ENCODE measurements at places on chromosomes 3 and 15.

DNA sequence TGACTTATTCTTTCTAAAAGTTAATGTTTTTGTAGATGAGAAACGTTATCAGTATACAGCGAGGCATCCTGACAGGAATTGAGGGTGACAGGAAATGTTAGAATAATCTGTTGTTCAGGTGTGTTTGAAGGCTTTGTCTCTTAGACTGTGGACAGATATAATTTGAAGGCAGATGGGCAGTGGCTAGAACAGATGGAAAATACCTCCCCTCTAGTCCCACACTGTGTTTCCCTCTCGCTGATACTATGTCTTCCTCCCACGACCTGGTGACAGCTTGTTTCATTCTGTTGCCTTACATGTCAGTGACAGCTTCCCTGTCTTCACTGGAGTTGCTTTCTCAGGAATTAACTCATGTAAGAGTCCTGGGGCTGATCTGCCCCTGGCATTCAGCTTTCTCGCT is 125.3 kb downstream of the MYRIP start:
- no peak for DNase-seq

GRCh38 chr3:169940470-169941181 is 26.0 kb upstream of the SEC62 start:
- DNase-seq = no peak

DNA sequence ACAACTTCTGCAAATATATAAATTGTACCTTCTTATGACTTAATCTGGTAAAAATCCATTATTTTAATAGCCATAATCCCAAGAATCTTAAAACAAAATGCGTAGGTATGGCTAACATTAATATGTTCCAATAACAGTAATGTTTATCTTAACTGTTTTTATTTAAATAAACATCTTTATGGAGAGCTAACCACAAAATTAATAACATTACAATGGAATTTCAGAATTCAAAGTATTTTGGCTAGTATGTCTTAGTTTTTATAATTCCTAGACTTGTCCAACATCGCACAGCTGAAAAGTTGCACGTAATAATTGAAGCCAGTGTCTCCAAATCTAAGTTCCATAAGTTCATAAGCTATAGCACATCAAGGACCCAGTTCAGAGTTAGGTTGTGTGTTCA is 47.6 kb downstream of the ANKRD28 start:
- no peak for DNase-seq

DNA sequence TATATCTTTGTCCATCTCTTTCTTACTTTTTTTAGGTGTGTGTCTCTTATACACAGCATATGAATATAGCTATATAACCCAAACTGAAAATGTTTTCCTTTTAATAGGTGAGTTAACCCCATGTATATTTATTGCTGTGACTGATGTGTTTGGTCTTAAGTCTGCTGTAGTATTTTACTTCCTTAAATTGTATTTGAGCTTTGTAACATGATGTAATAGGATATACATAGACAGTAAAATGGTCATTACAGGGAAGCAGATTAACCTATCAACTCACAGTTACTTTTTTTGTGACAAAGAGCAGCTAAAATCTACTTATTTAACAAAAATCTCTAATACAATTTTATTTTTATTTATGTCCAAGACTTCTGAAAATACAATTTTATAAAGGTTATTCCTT is 51.8 kb upstream of the CDAN1 start:
- DNase-seq = no peak

- no peak for DNase-seq
These were observed 153.9 kb upstream of the TPM1 start for GRCh38 chr15:62888623-62889022.

DNA sequence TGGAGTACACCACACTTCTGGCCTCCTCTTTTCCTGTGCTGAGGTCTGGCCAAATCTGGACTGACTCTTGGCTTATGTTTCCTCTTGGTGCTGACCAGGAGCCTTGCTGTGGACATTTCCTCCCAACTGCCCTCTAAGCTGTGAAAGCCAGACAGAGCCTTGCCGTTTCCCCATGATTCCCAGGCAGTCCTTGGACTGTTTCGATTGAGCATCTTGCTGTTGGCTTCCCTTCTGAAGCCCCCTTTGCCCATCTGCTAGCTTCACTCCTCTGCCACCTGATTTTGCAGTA is 110.5 kb downstream of the EPHB1 start:
- DNase-seq = no peak

- no peak for DNase-seq
These were observed 53.0 kb downstream of the DTWD1 start for GRCh38 chr15:49673861-49674260.

GRCh38 chr3:5226783-5227182 is 39.3 kb downstream of the EDEM1 start:
- no peak for DNase-seq

DNA sequence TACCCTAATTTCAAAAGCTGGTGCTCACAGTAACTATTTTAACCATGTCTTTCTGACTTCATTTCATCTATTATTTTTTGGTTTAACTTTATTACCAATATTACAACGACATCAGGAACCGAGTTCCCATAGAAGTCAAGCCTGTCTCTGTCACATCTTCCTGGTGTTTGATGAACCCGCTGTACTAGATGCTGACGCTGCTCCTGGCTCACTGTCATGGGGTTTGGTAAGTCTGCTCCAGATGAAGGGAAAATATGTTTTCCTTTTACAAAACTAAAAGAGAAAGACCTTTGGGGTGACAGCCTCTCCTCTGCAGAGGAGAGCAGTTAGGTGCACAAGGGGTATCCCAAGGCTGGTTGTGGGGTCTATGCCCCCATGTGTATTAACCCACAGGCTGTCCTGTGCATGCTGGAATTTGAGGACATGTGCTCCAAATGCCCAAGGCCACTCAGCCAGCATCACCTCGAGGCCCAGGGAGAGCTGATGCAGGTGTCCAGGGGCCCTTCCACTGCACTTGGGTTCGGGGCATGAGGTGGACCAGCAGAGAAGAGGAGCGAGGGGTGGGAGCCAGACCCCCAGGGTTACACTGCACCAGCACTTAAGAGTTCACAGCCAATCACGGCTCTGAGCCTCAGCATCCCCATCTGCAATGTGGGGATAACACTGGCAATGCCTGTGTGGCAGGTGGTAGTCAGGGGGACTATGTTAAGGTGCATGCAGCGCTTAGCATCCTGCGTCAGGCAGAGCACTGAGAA is 62.2 kb downstream of the ATP10A start:
- no peak for DNase-seq

- DNase-seq = no peak
These were observed 990.4 kb downstream of the GBE1 start for GRCh38 chr3:80771085-80771484.

DNA sequence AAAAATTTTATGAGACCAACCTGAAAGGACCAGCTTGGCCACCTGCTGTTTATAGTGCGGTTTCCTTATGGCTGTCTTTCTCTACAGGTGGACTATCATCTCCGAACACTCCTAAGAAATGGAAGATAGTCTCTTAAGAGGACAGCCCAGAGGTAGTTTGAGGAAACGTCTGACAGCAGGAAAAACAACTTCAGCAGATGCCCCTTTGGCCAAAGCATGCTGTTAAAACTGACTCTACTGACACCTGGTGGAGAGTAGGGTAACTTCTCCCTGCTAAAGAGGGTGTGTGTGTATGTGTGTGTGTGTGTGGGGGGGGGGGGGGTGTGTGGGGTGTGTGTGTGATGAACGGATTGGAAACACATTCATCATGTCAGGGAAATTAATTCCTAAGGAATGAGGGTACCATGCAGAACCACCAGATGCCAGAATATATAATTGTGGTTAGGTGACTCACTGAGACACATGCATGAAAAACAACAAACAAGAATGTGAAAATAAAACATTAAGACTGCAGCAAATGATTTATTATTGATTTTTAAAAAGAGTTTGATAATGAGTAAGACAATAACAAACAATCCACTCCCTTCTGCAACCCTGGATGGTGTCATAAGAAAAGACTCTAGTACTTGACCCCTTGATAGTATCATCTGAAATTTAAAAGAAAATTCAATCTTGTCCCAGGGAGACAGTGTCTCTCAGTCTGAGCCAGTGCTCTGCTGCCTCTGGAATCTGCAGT is 256.5 kb downstream of the THRB start:
- DNase-seq = no peak

DNA sequence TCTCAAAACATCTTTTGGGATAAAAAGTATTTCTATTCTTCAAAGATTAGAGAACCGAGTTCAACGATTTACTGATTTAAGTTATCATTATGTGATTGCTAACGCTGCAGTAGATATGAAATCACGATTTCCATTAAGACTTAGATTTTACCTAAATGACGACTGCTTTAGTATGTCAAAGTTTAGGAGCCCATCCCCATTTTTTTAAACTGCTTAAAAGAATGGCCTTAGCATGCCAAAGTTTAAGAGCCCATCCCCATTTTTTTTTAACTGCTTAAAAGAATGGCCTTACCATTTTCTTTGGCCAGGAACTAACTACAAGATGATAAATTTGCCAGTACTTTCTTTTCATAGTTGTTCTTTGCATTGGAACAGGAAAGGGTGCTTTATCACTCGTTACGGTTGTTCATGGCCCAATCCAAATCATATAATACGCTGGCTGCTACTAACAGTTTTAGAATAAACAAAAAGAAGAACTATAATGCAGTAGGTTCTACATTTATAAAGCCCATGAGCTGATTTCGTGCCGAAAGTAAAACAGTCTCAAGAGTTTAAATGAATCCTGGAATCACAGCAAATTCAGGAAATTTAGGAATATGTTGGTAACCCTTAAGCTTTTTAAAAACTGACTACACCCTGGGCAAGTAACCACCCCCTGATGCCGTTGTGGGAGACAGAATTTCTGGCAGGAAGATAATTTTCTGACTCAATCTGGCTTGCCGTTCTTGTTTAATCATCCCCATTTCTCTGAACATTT is 869 bp upstream of the TSC22D2 start:
- no peak for DNase-seq

- DNase-seq = no peak
These were observed 143.1 kb upstream of the CHRNA7 start for GRCh38 chr15:31887246-31887645.

GRCh38 chr3:132456136-132456535 is 38.8 kb downstream of the DNAJC13 start:
- no peak for DNase-seq

GRCh38 chr3:65153850-65154512 is 466.2 kb upstream of the ADAMTS9 start:
- no peak for DNase-seq

DNA sequence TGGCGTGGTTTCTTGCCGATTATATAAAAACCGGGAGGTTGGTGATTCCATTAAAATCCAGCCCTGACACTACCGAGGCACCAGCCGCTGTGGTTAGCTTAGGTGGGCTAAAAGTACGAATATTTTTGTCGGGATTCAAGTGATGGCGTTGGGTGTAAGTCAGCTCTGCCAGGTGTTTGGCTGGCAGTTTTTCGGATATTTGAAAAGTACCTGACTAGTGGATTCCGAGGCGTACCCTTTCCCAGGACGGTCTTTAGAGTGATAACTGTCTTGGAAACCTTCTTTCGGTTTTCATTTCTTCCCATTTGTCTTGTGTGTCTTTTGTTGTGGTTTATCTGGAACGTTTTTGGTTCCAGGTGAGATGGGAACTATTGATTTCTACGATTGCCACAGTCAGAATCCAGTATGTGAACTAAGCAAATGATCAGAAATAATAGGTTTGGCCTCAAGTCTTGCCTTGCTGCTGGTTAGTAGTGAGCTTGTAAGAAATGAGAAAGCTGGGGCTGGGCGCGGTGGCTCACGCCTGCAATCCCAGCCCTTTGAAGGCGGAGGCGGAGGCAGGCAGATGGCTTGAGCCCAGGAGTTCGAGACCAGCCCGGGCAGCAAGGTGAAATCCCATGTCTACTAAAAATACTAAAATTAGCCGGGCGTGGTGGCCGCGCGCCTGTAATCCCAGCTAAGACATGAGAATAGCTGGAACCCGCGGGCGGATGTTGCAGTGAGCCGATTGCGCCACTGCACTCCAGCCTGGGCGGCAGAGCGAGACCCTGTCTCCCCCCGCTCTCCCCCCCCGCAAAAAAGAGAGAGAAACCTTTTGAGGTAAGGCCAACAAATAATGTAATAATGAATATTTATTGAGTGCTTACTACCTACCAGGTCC is 1.4 kb downstream of the FYTTD1 start:
- no peak for DNase-seq

GRCh38 chr3:33250712-33251111 is 26.5 kb upstream of the FBXL2 start:
- no peak for DNase-seq

GRCh38 chr15:66294932-66295235 is 1.5 kb downstream of the DIS3L start:
- no peak for DNase-seq

- no peak for DNase-seq
These were observed 777 bp downstream of the RNU5B-1 start for GRCh38 chr15:65305150-65305758.

- no peak for DNase-seq
These were observed 113.4 kb downstream of the ASB7 start for GRCh38 chr15:100715571-100716455.

- no peak for DNase-seq
These were observed 292.1 kb downstream of the FGF12 start for GRCh38 chr3:192435241-192435640.

DNA sequence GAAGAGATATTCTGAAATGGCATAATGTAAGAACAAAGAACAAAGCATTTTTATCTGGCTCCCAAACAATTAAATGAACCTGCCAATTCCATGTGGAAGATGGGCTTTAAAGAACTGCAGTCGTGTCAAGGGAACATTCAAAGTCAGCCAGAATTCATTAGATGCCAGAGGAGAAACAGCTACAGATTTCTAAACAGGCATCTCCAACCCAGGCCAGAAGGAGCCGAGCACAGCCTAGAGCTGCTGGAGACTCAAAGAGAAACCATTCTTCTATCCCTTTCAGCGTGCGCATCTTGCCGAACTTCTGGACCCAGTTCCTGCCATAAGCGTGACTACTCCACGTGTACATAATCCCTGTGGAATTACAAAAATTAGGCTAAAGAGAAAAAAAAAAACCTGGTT is 60.4 kb downstream of the MB21D2 start:
- DNase-seq = no peak

GRCh38 chr3:172911142-172911541 is 160.6 kb downstream of the ECT2 start:
- no peak for DNase-seq

DNA sequence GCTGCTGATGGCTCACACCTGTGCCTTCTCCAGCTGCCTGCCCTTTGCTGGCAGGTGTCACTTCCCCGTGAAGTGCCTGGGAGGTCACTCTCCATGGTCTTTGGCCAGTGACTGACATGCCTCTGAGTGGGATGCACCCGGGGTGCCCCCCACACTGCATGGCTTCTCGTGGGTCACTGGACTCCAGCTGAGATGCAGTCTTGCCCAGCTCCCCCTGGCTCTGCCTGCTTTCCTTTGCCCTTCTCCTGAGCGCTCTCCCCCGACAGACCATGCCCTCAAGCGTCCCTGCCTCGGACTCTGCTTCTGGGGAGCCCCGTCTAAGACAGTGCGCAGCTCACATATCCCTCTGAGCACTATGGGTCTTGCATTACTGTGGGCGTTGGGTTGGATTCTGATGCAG is 14.4 kb downstream of the FBLN2 start:
- DNase-seq = no peak

GRCh38 chr3:105823149-105823867 is 45.5 kb downstream of the CBLB start:
- no peak for DNase-seq

GRCh38 chr3:51024765-51025632 is 350.3 kb downstream of the DOCK3 start:
- peak; percentile 54 for DNase-seq

- DNase-seq = no peak
These were observed 13.3 kb upstream of the SOX2 start for GRCh38 chr3:181698263-181698954.
